Trophoblast cell (in vitro differentiated cells and primary cell): ENCODE measurements at places on chromosomes 16 and 17.

DNA sequence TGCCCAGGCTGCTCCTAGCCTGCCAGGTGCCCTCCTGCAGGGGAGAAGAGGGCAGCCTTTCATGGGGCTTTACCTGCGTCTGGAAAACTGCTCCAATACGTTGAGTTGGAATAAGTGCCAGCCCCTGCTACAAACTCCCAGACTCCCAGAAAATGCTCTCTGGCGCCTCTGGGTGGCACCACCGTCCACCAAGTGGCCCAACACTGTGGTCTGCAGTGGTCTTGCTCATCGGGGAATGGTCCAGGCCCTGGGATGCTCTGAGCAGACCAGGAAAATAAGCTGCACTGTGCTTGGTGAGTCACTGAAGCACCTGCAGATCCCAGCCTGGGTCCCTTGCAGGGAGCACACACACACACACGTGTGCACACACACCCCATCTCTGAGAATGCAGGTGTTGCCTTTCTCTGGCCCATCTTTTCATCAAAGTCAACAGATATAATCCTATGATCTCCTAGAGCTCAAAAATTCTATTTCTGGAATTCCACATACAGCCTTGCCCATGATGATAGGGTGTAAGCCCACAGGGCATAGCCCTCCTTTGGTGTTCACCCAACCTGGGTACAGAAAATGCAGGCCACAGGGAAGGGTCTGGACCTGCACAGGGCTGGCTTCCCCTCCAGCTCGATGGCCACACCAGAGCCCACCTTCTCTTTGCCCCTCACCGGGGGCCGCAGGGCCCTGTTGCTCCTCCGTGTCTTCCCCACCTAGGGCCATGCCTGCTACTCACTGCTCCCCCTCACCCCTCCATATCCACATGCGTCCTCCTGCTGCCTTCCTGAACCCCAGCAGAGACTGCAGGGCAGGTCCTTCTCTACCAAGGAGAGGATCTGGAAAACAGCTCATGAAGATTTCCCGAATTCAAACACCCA lies 20.5 kb downstream of the CDIP1 start:
- DNase-seq: no peak

DNA sequence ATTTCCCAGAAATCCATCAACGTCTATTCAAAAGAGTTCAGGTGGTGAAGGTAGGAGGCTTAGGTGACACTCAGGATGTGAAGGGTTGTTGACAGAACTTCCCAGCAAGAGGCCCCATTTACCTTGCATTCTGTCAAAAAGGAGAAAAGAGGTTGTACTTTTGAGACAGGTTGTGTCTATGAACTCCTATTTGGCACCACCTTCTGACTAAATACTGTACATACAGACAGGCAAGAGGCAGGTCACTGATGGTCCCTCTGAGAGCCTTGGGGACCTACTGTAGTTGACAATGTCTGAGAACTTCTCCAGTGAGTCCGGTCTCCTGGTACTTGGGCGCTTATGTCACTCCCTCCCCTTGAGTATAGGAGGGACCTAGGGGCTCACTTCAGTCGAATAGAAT lies 479.3 kb upstream of the ZFHX3 start:
- peak; percentile 15 for DNase-seq

GRCh38 chr17:48843187-48843900 lies 12.5 kb downstream of the CALCOCO2 start:
- DNase-seq: no peak

GRCh38 chr17:6994666-6995256 lies 1.1 kb upstream of the ALOX12 start:
- no peak for DNase-seq

GRCh38 chr17:36930583-36930900 lies 6.7 kb upstream of the LHX1 start:
- DNase-seq: no peak

DNA sequence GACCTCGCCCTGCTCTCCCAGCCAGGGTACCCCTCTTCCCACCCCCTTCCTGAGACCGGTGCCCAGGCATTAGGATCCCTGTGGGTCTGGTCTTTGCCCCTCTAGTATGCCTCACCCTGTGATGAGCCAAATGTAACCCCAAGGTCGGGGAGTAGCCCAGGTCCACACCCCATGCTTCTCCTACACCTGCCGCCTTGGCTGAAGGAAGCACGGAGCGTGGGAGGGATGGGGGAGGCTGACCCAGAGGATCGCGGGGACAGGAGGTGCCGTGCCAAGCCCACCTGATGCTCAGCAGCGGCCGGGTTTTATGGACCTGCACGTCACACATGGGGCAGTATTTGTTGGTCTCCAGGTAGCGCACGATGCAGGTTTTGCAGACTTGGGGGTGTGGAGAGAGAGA lies 8.8 kb downstream of the PCGF2 start:
- DNase-seq: no peak

DNA sequence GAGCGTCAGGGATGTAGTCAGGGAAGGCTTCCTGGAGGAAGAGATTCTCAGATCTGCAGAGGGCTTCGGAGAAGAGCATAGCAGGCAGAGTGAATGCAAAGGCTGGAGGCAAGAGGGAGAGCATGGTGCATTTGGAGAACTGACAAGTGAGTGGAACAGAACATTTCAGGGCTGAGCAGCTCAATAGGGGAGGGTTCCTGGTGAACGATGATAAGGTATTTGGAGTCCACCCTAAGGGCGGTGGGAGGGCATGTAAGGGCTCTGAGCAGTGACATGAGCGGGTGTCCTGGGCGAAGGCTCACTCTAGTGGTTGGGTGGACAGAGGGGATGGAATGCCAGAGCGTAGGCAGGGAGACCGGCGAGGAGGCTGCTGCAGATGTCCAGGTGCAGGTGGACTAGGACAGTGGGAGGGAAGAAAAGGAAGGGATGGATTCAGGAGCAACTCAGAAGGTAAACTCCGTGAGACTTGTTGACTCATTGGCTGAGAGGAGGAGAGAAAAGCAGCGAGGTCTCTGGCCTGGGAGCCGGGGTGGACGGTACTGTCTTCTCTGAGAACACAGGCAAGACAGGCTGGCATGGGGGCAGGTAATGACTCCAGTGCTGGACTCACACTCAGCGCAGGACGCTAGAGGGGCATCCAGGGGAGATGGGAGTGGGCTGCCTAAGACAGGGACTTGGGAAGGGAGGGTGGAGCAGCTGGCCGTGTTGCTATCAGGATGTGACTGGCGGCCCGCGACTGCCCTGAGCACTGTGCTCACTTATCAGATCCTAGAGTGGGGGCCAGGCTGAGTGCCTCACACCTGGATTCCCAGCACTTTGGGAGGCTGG lies 1.4 kb upstream of the PITPNA start:
- peak; percentile 67 for DNase-seq

DNA sequence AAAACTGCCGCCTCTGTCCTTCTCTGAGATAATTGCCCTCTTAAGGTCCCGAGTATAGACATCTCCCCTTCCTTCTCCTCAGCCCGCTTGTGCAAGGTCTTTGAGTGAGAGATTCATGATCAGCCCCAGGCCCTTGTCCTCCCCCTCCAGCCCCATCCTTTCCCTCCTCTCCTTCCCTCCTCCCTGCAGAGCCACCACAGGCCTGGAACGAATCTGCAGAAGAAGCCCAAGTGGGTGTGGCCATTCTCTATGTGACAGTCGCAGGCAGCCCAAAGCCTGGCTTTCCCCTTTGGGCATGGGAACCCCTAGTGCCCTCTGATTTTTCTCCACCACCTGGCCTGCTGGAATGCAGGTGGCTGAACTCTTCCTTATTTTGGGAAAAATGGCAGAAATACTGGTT lies 7.2 kb upstream of the NDRG4 start:
- no peak for DNase-seq

DNA sequence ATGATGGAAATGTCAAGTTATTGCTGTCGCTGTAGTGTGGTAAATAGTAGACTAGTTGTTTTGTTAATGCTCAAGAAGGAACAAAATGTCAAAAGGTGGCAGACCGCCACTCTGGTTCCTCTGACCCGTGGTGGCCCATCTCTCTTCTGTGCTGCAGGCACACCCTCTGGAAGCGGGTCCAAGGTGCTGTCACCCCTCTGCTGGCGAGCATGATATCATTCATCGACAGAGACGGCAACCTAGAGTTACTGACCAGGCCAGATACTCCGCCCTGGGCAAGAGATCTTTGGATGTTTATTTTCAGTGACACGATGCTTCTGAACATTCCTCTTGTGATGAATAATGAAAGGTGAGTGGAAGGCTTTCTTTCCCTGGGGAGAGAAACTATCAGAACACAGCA lies 56.8 kb upstream of the ENDOV start:
- no peak for DNase-seq

DNA sequence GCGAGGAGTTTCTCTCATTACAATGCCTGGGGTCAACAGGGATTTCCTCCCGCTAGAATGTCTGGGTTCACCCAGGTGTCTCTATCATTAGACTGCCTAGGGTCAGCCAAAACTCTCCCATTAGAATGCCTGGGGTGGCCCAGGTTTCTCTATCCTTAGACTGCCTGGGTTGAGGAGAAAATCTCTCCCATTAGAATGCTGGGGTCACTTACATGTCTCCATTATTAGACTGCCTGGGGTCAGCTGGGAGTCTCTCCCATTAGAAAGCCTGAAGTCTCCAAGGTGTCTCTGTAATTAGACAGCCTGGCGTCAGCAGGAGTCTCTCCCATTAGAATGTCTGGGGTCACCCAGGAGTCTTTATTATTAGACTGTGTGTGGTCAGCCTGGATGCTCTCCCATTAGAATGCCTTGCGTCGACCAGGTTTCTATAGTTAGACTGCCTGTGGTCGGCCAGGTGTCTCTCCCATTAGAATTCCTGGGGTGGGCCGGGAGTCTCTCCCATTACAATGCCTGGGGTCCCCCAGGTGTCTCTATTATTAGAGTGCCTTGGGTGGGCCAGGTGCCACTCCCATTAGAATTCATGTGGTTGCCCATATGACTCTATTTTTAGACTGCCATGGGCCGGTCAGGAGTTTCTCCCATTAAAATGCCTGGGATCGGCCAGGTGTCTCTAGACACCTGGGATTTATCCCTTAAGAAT lies 2272.1 kb downstream of the TP53TG3F start:
- no peak for DNase-seq

- no peak for DNase-seq
These were observed 14.6 kb downstream of the SRCIN1 start for GRCh38 chr17:38590988-38591758.

DNA sequence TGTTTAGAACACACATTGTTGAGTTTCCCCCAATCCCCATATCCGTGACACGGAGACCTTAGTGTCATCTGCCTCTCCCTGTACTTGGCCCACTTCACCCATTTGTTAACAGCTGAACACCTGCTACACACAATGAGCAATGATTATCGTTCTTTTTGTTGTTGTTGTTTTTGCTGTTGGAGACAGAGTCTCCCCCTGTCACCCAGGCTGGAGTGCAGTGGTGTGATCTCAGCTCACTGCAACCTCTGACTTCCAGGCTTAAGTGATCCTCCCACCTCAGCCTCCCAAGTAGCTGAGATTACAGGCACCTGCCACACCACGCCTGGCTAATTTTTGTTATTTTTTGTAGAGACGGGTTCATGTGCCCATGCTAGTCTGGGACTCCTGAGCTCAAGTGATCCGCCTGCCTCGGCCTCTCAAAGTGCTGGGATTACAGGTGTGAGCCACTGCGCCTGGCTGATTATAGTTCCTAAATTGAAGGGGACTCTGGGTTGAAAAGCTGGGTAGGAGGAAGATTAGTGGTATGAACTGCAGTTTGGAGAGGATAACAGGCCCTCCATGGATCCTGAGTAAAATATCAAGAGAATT lies 21.6 kb downstream of the NDE1 start:
- DNase-seq: no peak

DNA sequence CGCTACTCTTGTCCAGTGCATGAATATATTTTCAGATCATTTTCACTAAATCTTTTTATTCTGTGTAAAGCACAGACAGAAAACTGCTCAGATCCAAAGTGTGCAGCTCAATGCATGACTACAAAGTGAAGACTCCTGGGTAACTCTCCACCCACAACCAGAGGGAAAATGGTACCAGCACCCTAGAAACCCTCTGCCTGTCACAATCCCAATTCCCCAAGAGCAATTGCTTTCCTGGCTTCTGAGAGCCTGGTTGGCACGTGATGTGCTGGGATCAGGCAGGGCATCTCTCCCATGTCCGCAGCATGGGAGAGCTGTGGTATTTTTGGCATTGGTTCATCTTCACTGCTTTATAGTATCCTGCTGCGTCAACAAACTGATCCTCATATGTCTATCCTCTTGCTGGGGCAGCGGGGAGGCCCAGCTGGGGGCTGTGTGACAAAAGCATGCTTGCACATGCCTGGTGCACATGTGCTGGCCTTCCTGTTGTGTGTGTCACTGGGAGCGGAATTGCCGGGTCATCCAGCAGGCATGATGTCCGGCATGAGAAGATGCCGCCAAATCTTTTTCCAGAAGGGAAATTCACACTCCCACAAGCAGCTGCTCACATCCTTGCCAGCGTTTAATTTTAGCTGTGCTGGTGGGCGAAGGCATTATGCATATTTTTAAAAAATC lies 278.9 kb upstream of the FOXF1 start:
- DNase-seq: no peak

DNA sequence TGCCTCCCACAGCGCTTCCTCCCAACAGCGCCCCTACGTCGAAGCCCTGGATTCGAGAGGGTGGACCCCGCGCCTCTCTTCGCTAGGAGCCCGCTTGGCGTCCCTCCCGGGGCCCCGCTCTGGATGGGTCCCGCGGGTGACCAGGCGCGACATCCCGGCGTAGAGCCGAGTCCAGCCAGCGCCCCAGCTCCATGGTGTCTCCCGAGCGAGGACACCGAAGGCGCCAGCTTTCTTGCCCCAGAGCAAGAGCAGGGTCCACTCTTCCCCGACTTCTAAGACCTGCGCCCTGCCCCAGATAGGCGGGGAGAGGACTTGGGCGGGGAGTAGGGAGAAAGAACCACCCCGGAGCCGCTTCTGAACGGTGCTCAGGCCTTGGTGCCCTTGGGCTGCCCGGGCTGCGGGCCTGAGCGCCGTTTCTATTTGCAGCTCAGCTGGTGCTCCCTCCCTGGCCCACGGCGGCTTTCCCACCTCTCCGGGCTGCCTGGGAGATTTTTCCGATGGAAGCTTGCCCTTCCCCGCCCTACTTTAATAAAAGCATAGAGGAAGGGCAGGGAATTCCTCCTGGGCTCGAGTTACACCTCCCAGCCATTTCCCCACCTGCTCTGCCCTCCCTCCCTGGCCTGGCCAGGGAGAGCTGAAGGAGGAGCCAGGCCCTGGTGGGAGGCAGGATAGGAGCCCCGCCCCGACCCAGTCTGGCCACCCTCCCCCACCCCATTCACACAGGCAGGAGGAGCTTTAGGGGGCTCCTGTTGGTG lies 1.8 kb downstream of the MMP15 start:
- DNase-seq: peak; percentile 68

DNA sequence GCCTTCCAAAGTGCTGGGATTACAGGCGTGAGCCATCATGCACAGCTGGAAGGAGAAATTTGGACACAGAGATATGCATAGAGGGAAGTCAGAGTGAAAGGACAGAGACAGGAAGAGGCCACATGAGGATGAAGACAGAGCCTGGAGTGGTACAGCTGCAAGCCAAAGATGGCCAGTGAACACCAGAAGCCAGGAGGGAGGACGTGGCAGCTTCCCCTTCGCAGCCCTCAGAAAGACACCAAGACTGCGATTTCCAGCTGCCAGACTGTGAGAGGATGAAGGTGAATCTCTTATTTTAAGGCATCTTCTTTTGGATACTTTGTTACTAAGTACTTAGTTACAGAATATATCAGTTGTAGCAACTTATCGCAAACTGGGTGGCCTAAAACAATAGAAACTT lies 60.5 kb upstream of the PLCG2 start:
- no peak for DNase-seq

GRCh38 chr17:50064253-50065001 lies 8.5 kb downstream of the ITGA3 start:
- DNase-seq: peak; percentile 86
